Globus pallidus (tissue), 1 donor: ENCODE measurements at places on chromosomes 12 and 14.

GRCh38 chr12:114220311-114220710 lies 185.6 kb downstream of the TBX5 start:
- no peak for DNase-seq

GRCh38 chr12:116863275-116863767 lies 17.9 kb downstream of the HRK start:
- DNase-seq, result no peak

DNA sequence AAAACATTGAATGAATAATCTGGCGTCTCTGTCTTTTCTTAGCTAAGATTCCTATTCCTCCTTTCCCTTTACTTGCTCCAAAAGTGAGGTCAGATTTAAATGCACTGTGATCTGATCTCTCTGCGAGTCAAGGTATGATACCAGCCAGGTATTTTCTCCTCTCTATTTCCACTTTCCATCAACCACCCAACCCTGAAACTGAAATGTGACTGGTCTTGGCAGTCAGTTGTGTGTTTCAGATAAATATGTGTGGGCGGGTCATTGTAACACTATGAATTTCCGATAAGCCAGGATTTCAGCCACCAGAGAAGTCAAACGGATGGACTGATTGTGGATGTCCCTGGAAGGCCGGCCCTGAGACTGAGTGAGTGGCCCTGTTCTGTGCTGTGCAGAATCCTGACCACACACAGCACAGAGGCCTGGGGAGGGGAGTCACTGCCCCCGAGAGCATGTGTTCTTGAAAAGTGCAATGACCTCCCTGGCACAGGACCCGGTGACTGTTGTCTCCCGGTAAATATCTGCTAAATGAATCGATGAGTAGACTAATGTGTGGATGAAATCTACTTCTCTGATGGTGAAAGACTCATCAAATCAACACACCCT lies 612.5 kb upstream of the TMEM132C start:
- DNase-seq, result no peak

- DNase-seq, result no peak
These were observed 356.9 kb upstream of the STXBP6 start for GRCh38 chr14:25406818-25407217.

GRCh38 chr12:124395986-124396385 lies 101.1 kb downstream of the RFLNA start:
- DNase-seq, result peak; percentile 67

- DNase-seq, result no peak
These were observed 994.1 kb upstream of the TMEM132C start for GRCh38 chr12:127272864-127273263.

DNA sequence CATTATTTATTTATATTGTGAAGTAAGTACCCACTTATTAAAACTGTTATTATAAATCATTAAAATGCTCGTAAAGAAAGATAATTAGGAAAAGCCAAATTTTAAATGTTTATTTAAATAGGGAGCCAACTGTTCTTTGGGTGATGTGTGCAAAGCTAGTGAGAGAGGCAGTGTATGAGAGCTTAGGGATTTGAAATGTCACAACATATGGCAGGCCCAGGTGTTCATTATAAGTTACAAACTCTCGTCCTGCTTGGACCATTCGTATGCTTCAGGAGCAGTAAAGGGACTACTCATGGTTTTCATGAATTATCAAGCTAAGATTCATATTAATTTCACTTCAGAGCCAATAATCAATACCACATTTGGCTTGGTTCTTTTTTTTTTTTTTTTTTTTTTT lies 154.5 kb downstream of the TGFB3 start:
- no peak for DNase-seq

DNA sequence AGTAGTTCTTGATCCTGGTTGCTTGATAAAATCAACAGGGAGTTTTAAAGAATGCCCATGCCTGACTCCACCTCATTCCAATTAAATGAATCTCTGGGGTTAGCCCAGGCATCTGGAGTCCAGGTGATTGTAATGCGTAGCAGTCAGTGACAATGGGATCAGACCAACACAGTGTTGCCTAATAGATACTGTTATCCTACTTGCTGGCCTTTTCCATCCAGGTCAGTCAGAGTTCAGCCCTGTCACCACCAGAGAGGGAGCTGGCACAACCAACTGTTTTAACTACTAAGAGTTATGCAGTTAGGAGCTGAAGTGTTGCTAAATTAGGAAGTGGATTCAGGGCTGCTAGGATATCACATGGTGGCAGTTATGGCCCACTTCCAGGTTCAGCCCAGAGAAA lies 107.1 kb downstream of the GPR135 start:
- DNase-seq, result no peak

- DNase-seq, result no peak
These were observed 388.8 kb upstream of the USP15 start for GRCh38 chr12:61871485-61871810.

DNA sequence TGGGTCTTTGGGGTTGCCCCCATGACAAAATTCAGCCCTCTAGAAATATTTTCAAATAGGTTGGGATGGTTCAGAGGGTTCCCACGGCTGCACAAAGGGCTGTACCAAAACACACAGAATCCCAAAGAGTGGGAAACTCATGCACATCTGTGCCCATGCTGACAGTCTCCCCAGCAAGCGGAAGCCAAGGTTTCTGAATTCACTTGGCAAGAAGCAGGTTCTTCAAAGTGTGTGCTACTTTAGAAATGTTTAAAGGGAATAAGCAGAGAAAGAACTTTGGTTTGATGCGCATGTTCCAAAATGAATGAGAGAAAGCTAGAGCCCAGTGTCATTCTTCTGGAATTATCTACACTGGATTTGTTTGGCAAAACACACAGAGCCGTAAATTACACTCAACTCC lies 46.7 kb downstream of the FOXN3 start:
- DNase-seq, result no peak

DNA sequence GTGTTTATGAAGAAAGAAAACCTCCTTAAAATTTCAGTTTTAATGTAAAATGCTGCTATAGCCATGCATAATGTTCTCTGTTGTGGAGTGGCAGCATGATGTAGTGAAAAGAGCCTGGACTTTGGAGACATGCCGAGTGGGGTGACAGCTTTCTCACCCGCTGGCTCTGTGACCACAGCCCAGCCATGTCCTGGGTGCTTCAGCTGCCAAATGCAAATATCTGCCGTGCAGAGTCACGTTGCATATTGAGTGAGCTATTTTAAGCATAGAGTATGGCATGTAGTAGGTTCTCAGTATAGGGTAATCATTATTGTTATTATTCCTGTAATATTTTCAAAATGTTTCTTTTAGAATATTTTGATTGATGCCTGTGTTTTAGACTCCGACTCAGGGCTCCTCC lies 15.5 kb upstream of the TCTN2 start:
- DNase-seq, result no peak

GRCh38 chr14:101628471-101628966 lies 67.2 kb downstream of the DIO3 start:
- peak; percentile 59 for DNase-seq

DNA sequence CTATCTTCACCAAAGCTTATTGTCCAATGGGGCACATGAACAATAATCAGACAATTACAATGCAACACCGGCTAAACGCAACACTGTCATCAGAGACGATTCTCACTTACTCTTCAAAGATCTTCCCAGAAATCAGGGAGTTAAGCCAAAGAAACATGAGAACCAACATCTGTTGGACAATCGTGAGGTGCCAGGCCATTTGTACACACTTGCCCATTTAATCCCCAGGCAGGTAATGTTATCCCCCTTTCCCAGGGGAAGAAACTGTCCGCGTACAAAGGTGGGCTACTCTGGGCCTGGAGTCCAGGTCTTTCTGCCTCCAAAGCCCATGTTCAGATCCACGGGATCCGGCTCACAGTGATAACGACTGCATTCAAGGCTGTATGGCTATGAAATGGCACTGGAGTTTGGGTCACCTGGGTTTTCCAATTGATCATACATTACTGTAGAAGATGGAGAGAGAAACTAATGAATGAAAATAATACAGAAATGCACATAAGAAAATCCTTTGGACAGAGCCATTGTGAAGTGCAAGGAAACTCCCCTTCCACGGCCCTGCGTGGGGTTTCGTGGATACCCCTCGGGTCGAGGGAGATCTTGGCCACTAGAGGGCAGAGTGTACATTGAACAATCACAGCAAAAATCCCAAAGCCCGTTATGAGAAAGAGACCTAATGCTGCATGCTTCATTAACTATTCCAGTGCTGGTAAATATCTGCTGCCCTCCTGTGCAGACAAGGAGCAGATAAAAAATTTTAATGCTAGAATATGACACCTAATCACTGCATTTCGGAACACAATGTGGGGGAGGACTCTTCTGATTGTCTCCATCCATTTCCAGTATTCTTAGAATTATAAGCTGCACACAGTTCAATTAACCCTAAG lies 111.4 kb downstream of the EGLN3 start:
- peak; percentile 82 for DNase-seq

GRCh38 chr14:98114122-98114895 lies 1157.7 kb downstream of the BCL11B start:
- no peak for DNase-seq

- no peak for DNase-seq
These were observed 7.7 kb downstream of the ZNF641 start for GRCh38 chr12:48342980-48343379.

DNA sequence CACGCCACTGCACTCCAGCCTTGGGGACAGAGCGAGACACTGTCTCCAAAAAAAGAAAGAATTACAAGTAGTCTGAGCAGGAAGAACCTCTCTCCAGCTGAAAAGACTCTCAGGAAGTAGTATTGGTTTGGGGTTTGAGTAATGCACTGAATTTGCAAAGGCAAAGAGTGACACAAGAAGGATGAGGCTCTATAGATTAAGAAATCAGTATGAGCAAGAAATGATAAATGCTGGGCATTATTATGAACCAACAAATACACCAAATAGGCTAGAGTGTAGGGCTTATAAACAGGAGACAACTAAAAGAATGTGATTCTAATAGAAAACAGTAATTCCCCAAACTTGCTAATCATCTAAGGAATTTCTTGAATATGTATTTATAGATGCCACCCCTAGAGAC lies 2.6 kb upstream of the SLC35E3 start:
- DNase-seq, result no peak

DNA sequence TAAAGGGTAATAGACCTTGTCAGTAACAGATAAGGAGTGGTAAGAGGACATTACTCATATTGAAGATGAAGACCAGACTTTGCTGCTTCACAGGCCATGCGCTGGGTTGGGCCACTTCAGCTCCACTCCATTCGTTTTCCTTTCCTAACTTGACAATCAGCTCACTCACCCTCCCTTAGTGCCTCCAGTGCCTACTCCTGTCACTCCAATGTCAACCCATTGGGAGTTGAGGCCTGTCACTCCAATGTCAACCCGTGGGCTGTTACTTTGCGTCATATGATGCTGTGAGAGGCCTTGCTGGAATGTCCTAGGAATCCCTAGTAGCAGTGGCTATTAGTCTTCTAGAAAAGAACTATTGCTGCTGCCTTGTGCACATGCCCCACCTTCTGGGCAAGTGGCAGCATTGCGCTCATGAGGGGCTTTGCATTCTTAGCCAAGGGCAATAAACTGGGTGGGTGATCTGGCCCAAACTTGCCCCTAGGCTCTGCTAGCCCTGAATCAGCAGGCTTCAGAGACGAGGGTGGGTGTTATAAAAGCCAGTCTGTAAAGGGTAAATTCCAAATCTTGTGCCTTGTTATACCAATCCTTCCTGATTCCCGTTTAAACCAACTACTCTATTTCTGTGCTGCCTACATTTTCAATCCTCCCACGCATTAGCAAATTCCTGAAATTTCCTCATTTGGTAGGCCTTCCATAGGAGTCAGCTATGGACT lies 36.1 kb downstream of the BAZ2A start:
- peak; percentile 41 for DNase-seq

DNA sequence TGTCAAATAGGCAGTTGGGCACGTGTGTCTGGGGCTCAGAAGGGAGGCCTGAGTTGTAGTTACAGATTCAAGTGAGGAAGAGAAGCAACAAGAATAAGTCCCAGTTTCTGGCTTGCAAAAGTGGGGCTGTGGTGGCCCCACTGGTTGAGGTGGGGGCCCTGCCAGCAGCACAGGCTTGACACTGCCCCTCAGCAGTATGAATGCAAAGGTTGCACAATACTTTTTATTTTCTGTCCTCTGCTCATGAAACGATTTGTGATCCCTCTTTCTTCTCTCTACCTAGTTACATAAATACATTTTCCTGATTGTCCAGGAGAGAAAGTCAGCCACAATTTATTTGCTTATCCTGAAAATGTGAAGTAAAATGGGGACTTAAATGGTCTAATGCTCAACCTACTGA lies 577.8 kb downstream of the AACS start:
- no peak for DNase-seq

DNA sequence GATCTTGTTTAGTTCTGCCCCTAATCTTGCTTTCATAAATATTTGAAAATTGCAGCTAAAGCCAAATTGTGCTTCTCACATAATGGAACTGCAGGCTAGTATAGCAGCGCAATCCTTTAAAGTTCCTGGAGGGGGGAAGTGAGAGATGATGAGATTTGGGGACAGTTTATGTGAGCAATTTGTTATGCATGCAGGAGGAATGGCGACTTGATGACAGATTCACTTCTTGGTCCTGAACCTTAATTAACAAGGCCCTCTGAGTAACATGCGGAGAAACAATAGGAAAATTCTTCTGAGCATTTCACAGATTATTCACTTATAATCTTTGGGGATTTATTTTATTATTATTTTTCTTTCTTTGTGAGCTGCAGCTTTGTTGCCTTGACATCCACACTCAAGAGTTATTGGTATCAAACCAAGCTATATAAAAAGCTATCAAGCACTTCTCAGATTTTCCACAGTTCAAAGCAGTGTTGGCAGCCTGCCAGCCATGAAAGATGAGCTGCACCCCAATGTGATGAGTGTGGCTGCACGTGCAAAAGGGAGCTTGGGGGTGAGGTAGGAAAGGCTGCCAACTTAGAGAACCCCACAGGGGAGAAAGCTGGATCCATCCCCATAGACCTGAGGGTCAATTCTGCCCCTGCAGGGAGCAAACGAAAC lies 1662.2 kb upstream of the FLRT2 start:
- DNase-seq, result no peak

GRCh38 chr12:108950991-108951739 lies 69.7 kb downstream of the SVOP start:
- peak; percentile 57 for DNase-seq

GRCh38 chr12:92732716-92733115 lies 29.9 kb downstream of the PLEKHG7 start:
- no peak for DNase-seq

DNA sequence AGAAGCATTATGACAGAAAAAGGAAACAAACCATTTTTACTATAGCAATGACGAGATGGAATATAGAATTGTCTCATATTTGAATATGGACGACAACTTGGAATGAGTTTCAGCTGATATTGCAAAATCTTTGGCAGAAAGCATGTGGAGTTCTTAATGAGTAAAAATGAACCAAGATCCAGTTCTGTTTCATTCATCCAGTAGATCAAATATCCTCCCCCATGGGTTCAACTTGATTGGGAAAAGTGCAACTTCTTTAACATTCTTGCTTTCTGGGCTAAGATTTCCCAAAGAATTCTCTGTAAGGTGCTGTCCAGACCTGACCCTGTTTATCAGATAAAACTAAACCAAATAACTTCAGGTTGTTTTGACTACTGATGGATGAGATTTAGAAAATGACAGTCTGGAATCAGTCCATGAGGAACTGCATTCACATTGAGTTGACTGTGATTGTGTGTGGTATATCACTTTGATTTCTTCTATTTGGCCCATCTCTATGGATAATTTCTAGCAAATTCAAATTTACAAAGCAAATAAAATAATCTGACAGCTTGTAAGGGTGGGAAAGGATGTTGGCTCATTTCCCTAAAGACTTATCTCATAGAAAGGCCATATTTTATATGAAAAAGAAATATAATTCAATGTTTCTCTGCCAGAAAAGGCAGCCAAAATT lies 267.4 kb downstream of the ADAMTS20 start:
- no peak for DNase-seq
